ENCODE measurements at places on chromosomes 4 and X.

DNA sequence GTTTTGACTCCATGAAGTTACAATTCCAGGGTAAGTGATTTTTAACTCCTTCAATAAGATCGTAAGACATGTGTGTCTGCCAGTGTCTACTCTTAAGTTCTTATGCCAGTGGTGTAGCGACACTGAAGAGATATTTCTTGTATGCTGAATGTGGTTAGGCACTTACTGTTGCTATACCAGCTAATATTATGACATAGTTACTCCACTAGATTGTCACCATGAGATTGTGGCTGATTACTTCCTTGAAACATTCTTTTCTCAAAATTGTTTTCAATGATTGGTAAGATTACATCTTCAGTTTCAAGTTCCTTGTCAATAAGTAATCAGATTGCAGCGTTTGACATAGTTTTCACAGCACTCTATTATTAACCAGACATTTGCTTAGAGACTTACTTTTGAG, 60.6 kb upstream of the PAGE5 start:
- DNase-seq = no peak

DNA sequence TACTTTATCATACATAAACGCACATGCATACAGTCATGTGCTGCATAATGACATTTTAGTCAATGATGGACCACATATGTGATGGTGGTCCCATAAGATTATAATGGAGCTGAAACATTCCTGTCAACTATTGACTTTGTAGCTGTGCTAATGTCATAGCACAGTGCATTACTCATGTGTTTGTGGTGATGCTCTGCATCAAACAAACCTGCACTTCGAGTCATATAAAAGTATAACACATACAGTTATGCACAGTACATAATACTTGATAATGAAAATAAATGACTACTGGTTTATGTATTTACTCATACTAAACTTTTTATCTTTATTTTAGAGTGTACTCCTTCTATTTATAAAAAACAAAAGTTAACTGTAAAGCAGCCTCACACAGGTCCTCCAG, 60.5 kb upstream of the MCUB start:
- no peak for DNase-seq

GRCh38 chr4:23881052-23881501, 8.8 kb downstream of the PPARGC1A start:
- no peak for DNase-seq

- no peak for DNase-seq
These were observed 20.1 kb upstream of the ADRA2C start for GRCh38 chr4:3745886-3746656.

DNA sequence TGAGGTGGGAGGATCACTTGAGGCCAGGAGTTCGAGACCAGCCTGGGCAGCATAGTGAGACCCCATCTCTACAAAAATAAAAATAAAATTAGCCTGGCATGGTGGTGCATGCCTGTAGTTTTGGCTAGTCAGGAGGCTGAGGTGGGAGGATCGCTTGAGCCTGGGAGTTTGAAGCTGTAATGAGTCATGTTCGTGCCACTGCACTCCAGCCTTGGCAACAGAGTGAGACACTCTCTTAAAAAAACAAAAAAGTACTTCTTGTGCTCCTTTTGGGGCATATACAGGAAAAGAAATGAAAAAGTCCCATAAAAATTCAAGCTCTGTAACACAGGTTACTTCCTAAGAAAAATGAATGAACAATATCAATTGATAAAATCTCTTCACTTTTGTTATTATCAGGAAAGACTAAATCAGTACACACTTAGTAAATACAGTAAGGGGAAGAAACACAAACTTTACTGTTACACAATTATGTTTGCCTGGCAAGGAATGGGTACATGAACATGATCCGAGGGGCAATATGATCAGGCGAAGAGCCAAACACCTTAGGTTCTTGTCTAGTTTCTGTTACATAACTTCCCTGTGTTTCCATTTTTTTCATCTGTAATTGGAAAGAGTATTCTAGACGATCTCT, 46.9 kb downstream of the CCDC158 start:
- DNase-seq = no peak

DNA sequence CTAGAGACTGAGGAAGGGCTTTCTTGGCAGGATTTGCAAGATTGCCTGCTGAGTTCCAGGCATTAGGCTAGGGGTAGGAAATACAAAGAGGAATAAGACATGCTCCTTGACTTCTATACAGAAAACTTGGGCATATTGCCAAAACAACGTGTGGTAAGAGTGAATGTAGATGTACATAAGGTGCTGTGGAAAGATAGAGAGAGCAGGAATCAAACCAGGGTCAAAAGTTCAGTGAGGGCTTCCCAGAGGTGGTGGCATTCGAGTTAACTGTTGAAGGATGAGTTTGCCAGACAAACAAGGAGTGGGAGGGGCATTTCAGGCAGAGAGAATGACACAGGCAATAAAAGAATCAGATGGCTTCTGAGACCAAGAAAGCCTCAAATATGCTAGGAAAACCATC, 187.9 kb downstream of the KDR start:
- no peak for DNase-seq

- DNase-seq = no peak
These were observed 99.5 kb downstream of the CXXC4 start for GRCh38 chr4:104395168-104395614.

DNA sequence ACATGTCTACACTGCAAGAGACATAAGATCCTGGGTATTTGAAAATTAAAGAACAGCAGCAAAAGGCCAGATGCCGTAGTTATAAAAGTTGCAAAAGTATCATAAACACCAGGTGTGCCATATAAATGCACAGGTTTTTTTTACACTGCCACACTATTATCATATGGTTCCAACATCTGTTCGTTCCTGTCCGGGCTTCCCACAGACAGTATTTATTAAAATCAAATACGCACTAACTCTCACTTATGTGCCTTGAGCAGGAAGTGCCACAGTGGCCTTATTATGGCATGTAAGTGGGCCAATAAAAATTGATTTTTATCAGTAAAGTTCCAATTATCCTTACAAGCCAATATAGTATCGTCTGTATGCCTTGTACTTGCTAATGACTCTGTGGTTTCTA, 873.2 kb downstream of the RPA4 start:
- DNase-seq = no peak

DNA sequence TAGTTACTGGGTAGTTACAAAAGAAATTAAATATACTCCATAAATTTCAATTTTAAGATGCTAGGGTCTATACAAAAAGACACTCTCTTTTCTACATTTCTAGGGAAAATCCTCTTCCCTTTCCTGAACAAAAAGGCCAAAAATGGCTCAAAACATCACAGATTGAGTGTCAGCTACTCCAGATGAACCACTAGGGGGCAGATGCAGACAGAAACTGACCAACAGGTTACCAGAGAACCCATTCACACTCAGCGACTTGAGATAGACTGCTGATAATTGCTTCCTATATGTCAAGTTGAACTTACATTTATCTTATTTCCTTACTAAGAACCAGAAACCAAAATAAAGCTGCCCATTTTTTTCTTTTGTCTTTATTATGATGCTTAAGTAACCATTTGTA, 83.4 kb upstream of the MID1IP1 start:
- peak; percentile 1 for DNase-seq

GRCh38 chr4:142881331-142881730, 35.2 kb upstream of the INPP4B start:
- no peak for DNase-seq

- no peak for DNase-seq
These were observed 260.6 kb upstream of the MAD2L1 start for GRCh38 chr4:120327276-120327675.

DNA sequence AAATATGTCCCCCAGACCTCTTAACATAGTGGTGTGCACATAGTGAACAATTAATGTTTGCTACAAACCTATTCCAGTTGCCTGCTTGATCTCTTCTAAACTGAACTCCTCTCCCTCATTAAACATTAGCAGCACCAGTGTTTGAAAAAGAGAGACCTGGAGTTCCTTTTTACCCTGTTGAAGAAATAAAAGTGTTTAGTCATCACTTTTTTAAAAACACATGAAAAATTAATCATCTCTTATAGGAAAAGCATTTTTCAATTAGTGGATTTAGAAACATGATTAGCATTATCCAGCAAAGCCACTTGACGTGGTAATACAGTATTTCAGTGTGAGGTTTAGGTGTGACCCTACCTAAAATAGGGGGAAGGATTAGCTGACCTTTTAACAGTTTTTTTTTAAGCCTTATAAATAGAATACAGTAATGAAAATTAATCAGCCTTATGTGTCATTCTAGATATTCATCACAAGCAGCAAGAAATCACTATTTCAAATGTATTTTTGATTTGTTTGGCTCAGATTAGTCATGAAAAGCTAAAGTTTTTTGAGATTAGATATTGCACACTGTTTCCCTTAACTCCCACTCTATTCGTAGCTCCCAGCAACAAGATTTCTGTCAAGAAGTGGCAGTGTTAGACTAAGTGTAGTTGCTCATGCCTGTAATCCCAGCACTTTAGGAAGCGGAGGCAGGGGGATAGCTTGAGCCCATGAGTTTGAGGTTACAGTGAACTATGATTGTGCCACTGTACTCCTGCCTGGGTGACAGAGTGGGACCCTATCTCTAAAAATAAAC, 26.2 kb downstream of the CUL4B start:
- no peak for DNase-seq

- no peak for DNase-seq
These were observed 56.7 kb upstream of the ADGRL3 start for GRCh38 chr4:61143461-61143860.

GRCh38 chrX:16646366-16647138, 3.4 kb upstream of the S100G start:
- DNase-seq = no peak

- DNase-seq = no peak
These were observed 108.3 kb downstream of the NLGN4X start for GRCh38 chrX:6120329-6120728.

DNA sequence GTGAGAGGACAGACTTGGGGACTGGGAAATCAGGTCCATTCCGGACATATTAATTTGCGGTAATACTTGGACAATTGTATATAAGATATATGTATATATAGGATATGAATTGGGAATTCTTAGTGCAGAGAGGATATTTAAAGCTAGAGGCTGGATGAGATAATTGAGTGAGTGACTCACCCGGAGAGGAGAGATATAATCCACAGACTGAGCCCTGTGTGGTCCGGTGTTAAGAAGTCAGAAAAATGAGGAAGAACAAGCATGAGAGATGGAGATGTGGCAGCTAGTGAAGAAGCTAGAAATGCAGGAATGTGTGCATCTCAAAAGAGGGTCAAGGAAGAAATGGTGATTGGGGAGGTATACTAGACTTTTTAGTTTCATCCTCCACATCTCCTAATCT, 336.2 kb downstream of the SLC7A11 start:
- no peak for DNase-seq

DNA sequence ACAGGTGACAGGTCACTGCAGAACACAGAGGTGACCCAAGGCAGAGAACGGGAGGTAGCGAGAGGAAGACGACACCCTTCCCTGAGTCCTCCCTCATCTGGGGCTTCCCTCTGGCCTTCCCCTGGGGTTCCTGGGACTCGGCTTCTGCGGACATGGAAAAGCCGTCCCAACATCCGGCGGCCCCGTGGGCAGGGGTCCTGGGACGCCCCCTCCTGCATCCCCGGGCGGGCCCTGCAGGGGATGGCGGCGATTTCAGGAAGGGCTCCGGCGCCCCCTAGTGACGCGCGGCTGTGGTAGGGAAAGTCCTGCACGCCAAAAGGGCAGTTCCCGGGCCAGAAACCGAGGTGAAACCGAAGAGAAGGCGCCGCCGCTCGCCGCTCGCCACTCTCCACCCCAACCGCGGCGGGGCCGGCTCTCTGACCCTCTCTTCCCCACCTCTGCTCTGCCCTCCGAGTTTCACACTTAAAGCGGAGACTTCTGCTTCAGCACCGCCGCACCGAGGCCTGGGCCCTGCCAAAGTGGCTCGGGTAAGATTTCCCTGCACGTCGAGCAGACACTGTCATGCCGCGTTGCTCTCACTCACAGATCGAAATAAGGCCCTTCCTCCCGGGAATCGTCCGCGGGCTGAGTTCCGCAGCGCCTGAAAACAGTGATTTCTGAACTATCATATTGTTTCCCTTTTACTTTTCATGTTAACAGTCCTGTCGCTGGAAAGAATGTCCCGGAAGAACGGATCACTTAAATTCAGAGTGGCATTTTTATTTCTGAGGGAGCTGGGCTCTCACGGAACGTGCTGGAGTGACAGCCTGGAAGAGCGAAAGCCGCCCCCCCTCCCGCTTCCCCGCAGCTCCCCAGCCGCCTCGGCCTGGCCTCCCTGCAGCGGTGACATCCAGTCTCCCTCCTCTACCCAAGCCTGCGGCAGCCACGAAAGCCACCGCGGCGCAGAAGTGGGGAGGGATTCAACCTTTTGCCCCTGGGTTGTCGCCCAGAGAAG, 110.6 kb downstream of the DCTD start:
- no peak for DNase-seq

- DNase-seq = no peak
These were observed 3.4 kb downstream of the HEPH start for GRCh38 chrX:66167431-66167830.

DNA sequence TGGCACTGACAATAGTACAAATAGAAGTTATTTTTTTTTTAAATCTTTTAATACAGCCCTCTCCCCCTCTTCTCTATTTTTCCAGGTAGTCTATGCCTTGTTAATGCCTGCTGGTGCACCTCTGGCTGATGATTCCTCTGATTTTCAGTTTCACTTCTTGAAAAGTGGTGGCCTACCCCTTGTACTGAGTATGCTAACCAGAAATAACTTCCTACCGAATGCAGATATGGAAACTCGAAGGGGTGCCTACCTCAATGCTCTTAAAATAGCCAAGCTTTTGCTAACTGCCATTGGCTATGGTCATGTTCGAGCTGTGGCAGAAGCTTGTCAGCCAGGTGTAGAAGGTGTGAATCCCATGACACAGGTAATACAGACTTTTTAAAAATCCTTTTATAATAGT, 99.1 kb downstream of the USP9X start:
- DNase-seq = no peak

Data from pulmonary artery endothelial cell (primary cell).